Skin of body (tissue), 3 donors: ENCODE measurements at places on chromosomes 11 and 22. TPM values are rescaled to one million over a fixed set of nuclear protein-coding genes. Genes with fewer than 3 reads are reported as not detected.

DNA sequence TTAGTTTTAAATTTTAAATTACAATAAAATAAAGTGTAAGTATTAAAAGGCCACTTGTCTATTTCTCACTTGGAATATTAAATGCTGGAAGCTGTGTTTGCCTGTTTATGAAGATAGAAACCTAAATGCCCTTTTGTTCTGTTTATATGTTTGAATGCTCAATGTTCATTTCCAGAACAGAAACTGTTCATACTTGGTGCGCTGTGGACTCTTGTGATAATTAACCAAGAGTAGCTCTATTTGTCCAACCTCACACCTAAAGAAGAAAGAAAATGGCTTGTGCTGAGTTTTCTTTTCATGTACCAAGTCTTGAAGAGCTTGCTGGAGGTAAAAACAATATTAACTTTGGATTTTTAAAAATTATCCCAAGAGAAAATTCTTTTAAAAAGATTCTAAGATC is 5.7 kb downstream of the C11orf54 start:
- no peak for DNase-seq

GRCh38 chr11:27040302-27041115 is at the start of gene BBOX1:
Gene BBOX1 (plus strand): TSS chr11:27040815. CDS start chr11:27055431, 14,616 bp downstream.
- DNase-seq = no peak

GRCh38 chr11:123357990-123358827 is 71.9 kb upstream of the GRAMD1B start:
- no peak for DNase-seq

DNA sequence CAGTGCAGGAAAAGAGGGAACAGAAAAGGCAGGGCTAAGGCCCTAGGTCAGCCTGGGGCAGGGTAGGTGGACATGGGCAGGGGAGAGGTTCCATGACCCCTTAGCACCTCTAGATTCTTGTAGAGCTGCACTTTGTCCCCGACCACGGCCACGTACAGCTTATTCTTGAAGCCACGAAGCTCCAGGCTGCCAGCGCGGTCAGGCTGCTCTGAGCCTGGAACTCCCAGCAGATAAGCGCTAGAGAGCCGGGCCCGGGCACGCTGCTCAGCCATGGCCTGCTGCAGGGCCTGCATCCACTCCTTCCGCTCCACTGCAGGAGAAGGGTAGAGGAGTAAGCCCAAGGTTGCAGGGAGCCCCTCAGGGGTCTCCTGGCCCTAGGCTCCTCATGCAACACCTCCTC is 36.1 kb upstream of the PDE2A start:
- no peak for DNase-seq

- DNase-seq = no peak
Observed at GRCh38 chr22:19138217-19139000, 6.0 kb downstream of the ESS2 start.

GRCh38 chr11:111128076-111128870 is 117.3 kb upstream of the POU2AF2 start:
- no peak for DNase-seq

GRCh38 chr11:65032216-65032615 is 5.0 kb downstream of the SNX15 start:
- no peak for DNase-seq

DNA sequence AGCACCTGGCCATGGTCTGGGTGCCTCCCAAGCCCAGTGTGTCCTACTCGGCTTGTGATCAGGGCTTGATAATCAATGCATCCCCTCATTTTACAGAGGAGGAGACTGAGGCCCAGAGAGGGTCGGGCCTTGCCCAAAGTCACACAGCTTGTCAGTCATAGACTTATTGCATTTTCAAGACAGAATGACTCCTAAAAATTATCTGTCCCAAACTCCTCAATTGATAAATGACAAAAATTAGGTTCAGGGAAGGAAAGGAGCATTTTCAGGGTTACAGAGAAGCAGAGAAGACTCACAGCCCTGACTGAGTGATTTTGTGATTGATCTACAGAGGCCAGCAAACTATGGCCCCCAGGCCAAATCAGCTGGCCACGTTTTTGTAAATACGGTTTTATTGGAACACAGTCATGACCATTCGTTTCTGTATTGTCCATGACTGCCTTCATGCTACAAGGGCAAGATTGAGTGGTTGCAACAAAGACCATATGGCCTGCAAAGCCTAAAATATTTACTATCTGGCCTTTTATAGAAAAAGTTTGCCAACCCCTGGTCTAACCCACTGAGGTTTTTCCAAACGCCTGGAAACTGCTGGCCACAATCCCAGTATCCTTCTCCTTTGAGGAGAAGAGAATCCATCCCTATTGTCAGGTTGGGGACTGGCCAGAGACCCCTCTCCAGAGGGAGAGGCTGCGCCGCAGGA is 35.1 kb upstream of the NAV2 start:
- no peak for DNase-seq

DNA sequence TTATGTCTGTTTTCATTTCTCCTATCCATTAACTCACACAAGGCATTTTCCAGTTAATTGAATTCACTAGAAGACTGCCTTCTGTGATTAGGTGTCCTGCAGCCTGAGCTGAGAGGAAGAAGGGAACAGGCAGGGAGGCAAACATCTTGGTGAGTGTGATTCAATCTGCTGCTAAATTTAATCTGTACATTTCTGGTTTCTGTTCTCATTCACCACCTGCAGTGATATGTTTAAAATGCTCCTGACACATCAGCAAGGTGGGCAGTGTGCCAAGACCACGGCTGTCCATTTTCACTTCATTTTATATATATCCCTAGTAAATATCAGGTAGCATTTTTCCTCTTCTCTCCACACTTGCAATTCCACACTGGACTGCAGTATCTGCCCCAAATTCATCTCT is 416.5 kb downstream of the TMEM135 start:
- DNase-seq = no peak

- no peak for DNase-seq
Observed at GRCh38 chr11:113841691-113842090, 33.7 kb downstream of the USP28 start.

- DNase-seq = no peak
Observed at GRCh38 chr22:37843741-37844089, 419 bp downstream of the ANKRD54 start.

DNA sequence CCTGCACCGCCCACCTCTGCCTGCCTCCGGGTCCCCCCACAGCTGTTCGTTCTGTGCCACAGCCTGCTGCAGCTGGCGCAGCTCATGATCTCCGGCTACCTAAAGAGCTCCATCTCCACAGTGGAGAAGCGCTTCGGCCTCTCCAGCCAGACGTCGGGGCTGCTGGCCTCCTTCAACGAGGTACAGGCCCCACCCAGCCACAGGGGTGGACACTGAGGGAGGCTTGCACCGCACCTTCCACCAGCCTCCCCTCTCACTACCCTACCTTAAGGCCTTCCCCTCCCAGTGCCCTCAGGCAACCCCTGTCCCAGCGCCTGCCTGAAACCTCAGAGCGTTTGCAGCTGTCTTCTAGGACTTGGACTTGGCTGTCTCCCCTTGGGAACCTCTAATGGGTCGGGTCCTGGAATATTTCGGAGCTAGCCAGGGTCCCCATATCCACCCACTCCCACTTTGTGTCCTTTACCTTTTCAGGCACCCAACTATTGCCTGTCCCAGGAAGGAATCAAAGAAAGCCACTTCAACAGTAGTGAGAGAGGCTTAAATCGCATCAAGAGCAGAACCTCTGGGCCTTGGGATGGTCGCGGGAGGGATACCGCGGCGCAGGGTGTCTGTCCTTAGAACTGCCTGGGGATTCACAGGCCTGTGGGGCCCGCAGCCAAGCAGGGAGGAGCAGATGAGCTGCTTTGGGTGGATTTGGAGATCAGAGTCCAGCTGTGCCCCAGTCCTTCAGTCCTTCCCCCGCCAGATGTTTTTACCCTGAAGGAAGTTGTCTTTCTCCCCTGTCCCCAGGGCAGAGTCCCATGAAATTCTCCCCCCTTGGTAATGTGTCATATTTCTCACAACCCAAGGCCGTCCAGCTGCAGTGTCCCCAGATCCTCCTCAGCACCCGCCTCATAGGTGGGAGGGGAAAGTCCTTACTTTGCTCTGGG is 13.3 kb downstream of the SLCO2B1 start:
- no peak for DNase-seq

DNA sequence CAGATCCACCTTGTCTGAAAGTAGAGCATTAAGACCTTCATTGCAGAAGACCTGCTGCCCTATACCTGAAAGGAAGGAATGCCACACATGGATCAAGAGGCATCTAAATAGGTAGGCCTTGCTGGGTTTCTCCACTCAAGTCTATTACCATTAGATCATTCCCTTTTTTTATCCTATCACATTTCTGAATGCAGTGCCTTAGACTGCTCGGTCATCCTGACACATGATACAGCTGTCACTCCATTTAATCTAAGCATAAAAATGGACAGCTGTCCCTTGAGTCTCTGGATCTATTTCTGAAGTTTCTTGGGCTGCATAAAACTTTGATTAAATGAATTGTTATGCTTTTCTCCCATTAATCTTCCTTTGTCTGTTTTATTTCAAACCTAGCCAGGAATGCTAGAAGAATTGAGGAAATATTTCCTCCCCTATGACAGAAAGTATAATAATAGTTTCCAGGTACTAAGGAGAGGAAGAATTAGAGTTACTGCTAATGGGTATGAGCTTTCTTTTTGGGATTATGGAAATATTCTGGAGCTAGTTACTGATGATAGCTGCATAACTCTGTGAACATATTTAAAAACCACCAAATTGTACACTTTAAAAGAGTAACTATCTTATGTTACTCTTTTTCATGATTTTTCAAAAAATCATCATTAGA is 88.0 kb downstream of the DLG2 start:
- DNase-seq = no peak

- peak; percentile 34 for DNase-seq
Observed at GRCh38 chr22:40668611-40669411, 10.5 kb upstream of the MCHR1 start.

DNA sequence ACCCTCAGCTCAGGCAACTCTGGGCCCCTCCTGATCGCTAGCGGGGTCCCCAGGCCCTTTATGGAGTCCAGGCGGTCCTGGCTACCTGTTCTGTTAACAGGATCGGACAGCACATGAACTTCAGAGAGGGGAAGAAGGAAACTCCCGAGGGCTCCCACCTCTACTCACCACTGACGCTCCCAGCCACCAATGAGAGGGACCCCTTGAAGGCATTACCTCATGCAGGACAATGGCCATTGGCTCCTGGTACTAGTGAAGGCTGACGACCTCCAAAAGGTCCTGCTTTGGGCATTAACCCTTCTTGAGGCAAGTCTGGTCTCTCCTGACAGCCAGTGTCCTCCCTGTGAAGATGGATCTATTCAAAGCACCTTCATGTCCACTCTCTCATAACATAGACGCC is 71.5 kb upstream of the LMO1 start:
- DNase-seq = no peak

DNA sequence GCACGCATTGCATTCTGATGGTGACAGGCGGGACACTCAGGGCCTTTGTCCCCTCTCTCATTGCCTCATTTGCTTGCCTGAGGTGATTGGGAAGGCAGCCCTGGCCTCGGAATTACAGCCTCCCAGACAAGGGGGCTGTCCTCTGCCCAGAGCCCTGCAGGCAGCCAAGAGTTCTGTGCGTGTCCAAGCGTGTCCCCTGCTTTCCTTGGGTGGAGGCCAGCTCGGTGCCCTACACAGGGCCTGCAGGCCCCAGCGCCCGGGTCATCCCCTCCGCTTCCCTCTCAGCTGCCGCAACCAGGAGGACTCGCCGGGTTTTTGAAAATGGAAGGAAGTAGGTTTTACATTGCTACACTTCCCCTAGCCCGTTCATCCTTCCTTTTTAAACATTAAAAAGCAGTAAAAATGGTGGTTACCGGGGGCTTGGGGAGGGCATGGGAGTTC is 1.9 kb downstream of the GRAMD4 start:
- no peak for DNase-seq

DNA sequence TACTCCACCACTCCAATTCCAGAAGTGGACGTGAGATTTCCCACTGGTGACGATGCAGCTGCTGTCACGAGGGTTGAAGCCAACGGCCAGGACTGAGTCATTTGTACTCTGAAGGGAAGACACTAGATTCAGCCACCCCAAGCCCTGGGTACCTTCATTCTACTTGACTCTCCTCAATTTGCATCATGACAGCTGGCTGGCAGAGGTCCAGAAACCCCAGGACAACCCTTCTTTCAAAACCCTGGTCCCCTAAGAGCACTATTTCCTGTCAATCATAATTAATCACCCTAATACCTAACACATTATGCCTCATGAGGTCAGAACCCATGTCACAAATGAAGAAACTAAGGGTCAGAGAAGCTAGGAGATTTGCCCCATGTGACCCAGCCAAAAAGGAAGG is 4.9 kb downstream of the EML3 start:
- no peak for DNase-seq

DNA sequence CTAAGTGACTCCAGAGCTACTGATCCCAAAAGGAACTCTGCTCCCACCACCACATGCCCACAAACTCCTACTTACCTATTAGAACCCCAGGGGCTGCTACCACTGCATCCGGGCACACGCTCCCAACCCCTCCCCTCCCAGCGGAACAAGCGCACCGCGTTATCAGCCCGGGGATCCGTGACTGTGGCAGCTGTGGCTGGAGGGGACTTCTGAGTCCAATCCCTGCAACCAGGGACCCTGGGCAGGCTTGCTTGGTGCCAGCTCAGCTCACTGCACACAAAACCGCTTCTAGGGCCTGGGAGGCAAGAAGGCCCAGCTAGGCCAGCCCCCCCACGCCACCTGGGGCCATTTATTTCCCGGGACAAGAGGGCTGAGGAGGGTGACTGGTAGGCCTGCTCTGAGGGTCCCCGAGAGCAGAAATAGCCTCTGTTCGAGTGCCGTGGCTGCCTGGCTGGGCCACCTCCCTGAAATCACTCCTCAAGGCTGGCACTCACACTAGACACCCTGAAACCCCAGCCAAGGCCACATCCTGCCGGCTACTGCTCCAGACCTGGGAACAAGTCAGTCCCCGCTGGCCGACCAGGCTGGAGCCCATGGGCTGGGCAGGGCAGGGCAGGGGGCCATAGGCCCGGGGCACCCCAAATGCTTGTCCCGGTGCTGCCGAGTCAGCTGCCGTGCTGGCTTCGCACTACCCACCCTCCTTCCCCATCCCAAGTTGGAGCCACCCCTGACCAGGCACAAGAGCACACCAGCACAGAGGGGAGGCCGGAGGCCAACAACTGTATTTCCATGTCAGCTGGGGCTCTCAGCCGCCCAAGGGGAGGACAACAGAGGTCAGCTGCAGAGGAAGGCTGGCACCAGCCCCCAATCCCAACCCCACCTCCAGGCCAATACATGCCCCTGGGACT is 1.9 kb upstream of the IFITM10 start:
- DNase-seq = no peak

- no peak for DNase-seq
Observed at GRCh38 chr11:97615546-97615945, 1225.7 kb downstream of the JRKL start.

DNA sequence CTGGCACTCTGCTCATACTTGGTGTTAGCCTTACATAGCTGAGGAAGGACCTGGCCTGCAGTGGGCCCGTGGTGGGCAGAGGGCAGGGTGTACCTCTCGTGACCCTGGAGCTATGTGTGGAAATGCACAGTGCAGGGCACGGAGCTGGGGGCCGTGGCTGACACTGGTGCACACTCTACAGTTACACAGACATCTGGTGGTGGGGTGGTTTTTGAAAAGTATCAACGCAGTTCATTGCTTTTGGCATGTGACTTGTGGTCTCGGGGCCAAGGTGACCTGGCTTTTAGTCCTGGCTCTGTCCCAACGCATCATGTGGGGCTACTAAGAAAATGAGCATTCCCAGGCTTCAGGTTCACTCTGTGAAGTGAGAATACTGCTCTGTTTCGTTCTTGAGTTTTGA is 553.6 kb downstream of the NTM start:
- DNase-seq = no peak

GRCh38 chr22:30574095-30574981 is at the start of gene GAL3ST1:
Gene GAL3ST1 (minus strand): TSS chr22:30574665. CDS start chr22:30557392, 17,273 bp downstream.
- no peak for DNase-seq

Gene OR51B4
- total RNA-seq = not detected

Gene MOGAT2
- total RNA-seq = 9.6 TPM

Gene OR52K1
- total RNA-seq = not detected

Gene CNGA4
- 0.49 TPM for total RNA-seq

Gene TRIM51
- not detected for total RNA-seq

Gene RCOR2
- total RNA-seq = 2.1 TPM

Gene CBX7
- 4.0 TPM for total RNA-seq
